Osteoblast (primary cell): ENCODE measurements at places on chromosomes 7 and 10. TPM values are rescaled to one million over a fixed set of nuclear protein-coding genes. Genes with fewer than 3 reads are reported as not detected.

PRKAR1B gene
- total RNA-seq: 5.9 and 6.5 TPM in 2 replicates

HOXA10 gene
- total RNA-seq: 32.1 and 43.1 TPM in 2 replicates

PON1 gene
- total RNA-seq: not detected in 2 replicates

CUBN gene
- total RNA-seq: 0.88 and 1.1 TPM in 2 replicates

CALHM2 gene
- total RNA-seq: 54.6 and 56.3 TPM in 2 replicates

HPSE2 gene
- total RNA-seq: not detected in 2 replicates

NUTM2E gene
- not detected in 2 replicates for total RNA-seq

CPN1 gene
- total RNA-seq: not detected in 2 replicates

MOGAT3 gene
- total RNA-seq: not detected in 2 replicates

SORCS1 gene
- total RNA-seq: not detected in 2 replicates
